Fibroblast of mammary gland (primary cell): ENCODE measurements at places on chromosomes 4 and X.
A peak's percentile ranks its signal among the peaks of the same experiment; 100 is the strongest.

- DNase-seq, result peak; percentile 74
These were observed 4.6 kb upstream of the KANTR start for GRCh38 chrX:53089224-53089842.

- DNase-seq, result no peak
These were observed 98.5 kb downstream of the CENPC start for GRCh38 chr4:67446811-67447210.

DNA sequence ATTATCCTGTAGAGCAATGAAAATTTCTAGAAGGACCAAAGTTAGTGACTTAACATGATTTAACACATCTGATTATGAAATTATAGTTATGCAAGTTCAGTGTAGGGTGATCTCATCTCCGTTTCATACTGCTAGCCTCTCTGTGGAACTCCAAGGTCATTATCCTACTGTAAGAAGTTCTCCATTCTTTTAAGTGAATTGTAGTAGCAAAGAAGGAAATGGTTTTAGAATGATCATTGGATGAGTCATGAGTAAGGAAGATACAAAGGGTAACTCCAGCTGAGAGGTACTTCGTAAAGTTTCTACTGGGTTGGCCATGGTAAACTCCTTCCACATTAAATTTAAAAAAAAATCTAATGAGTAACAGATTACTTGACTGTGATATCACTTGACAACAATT, 215.0 kb upstream of the GIMD1 start:
- DNase-seq, result peak; percentile 92

GRCh38 chrX:20139966-20140365, 1.7 kb downstream of the EIF1AX start:
- DNase-seq, result peak; percentile 90

- peak; percentile 69 for DNase-seq
These were observed 29.9 kb downstream of the C4orf51 start for GRCh38 chr4:145709843-145710242.

DNA sequence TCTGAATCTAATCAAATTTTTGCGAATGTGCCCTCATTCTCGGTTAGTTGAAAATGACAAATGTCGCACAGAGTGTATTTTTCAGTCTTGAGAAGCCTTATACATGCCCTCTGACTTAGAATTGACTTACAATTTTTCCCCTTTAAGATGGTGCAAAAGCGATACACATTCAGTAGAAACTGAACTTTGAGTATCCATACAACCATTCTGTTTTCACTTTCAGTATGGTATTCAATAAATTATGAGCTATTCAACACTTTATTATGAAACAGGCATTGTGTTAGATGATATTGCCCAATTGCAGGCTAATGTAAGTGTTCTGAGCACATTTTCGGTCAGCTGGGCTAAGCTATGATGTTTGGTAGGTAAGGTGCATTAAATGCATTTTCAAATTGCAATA, 43.4 kb downstream of the SLC9A7 start:
- no peak for DNase-seq

DNA sequence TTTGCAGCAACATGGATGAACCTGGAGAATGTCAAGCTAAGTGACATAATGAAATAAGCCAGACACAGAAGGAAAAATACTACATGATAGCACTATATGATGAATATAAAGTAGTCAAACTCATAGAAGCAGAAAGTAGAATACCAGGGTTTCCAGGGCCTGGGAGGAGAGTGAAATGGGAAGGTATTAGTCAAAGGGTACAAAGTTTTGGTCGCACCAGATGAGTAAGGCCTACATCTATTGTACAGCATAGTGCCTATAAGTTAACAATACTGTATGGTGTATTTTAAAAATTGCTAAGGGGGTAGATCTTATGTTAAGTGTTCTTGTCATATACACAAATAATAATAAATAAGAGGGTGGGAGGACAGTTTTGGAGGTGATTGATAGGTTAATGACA, 41.5 kb downstream of the ENOX2 start:
- no peak for DNase-seq

- peak; percentile 23 for DNase-seq
These were observed 265.4 kb upstream of the SLC7A11 start for GRCh38 chr4:138507522-138507921.

DNA sequence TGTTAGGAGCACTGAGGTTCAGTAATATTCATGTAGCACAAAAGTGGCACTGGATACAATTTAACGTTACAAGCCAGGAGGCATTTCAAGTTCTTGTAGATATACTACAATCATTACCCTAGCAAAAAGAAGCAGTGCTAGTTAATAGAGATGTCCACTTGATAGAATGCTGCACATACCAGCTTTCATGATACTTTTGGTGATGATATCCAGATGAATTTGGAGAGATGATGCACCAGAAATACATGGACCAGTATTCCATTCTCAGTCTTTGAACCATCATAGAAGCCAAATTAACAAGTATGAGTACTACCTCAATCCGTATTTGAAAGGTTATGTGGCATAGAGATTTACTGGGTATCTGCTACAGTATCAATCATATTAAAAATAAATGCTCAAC, 421.0 kb upstream of the MAGEB18 start:
- no peak for DNase-seq

DNA sequence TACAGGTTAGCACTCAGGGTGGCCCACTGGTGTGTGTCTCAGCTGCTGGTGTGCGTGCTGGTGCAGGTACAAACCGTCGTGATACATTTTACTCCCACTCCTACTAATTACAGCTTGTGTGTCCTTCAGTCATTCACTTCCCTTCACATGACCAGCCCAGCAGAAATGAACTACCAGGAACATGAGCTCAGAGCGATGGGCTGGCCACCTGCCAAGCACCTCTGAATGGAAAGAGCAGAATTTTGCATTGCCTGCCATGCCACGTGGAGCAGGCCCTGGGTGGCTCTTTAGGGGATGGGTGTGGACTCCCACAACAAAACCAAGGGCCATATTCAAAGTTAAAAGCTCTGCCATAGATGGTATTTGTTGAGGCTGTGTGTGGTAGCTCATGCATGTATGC, 58.9 kb upstream of the PGM2 start:
- DNase-seq, result peak; percentile 59

GRCh38 chr4:139554893-139555704, 920 bp downstream of the SETD7 start:
- peak; percentile 86 for DNase-seq

DNA sequence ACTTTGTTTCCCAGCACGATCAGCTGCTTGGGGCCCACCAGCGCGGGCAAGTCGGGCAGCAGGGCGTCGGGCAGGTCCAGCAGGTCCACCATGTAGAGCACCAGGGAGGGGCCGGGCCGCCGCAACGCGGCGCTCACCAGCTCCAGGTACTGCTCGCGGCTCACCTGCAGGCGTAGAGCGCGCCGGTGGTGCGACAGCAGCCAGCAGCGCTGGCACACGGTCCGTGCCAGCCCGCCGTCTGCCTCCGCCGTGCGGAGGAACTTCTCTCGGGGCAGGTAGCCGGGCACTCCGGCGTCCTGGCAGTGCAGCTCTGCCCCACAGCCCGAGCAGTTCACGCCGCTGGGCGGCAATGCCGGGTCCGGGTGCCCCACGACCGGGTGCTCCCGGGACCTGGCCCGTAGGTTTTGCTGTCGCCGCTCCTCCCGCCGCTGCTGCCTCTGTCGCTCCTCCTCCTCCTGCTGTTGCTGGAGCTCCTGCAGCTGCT, 527 bp downstream of the NOA1 start:
- DNase-seq, result no peak

DNA sequence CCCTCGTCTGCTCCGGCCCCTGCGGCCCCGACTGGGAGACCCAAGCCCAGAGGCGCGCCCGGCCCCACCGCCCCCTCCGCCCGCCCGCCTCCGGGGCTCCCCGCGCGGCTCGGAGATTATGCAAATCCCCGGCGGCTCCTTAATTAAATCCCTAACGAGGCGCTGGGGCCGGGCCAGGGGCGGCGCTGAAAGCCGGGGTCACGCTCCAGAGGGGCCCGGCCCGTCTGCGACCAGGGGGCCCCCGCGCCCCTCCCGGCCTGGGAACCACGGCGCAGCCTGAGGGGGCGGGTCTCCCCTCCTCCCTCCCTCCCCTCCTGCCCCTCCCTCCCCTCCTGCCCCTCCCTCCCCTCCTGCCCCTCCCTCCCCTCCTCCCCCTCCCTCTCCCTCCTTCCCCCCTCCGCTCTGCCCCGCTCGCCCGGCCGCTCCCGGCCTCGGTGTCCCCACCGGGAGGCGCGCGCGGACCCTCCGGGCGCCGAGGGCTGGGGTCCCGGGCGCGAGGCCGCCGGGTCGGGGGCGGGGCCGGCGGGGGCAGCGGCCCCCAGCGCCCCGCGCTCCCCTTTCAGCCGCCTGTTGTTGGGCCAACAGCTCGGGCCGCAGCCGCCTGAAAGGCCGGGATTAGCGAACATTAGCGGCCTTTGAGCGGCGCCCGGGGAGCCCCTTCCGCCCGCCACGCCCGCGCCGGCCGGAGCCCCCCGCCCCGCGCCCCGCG, 25.9 kb upstream of the FGFR3 start:
- DNase-seq, result peak; percentile 5

GRCh38 chrX:107360788-107361360, 88.6 kb upstream of the FRMPD3 start:
- no peak for DNase-seq

DNA sequence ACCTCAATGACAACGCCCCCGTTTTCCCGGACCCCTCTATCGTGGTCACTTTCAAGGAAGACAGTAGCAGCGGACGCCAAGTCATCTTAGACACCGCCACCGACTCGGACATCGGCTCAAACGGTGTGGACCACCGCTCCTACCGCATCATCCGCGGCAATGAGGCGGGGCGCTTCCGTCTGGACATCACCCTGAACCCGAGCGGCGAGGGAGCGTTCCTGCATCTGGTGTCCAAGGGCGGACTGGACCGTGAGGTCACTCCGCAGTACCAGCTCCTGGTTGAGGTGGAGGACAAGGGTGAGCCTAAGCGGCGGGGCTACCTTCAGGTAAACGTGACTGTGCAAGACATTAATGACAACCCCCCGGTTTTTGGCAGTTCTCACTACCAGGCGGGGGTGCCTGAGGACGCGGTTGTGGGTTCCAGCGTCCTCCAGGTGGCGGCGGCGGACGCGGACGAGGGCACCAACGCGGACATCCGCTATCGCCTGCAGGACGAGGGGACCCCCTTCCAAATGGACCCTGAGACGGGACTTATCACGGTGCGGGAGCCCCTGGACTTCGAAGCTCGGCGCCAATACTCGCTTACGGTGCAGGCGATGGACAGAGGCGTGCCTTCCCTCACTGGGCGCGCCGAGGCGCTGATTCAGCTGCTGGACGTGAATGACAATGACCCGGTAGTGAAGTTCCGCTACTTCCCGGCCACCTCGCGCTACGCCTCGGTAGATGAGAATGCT, 2.2 kb downstream of the FAT4 start:
- peak; percentile 44 for DNase-seq

GRCh38 chr4:26779224-26779623, 81.4 kb upstream of the STIM2 start:
- DNase-seq, result no peak

GRCh38 chr4:187493661-187494060, 501.9 kb upstream of the ZFP42 start:
- no peak for DNase-seq

DNA sequence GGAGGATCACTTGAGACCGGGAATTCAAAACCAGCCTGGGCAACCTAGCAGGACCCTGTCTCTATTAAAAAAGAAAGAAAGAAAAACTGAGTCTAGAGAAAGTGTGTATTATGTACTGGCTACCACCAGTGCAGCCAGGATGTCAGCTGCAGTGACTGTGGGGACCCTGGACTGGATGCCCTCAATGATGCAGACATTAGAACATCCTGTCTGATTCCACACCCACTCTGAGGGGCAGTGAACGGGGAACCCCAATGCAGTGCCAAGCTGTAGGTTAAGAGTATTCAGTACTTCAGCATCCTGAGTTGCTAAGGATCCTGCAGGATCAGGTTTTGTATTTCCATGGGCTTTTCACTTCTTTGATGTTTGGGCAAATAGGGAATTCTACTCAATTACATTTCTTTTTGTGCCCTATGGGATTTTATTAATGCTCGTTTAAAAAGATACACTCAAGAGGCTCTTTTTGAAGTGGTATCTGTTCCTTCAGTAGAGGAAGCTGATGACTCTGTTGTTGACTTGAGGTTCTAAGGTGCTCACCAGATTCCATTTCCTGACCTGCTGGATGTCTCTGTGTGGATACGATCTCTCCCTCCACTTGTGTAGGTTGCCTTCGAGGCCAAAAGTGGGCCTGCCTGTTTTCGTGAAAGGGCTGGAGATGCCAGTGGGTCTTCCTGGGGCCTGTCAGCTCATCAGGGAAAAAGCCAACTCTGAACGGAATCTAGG, 85.9 kb upstream of the CLCN4 start:
- DNase-seq, result no peak

DNA sequence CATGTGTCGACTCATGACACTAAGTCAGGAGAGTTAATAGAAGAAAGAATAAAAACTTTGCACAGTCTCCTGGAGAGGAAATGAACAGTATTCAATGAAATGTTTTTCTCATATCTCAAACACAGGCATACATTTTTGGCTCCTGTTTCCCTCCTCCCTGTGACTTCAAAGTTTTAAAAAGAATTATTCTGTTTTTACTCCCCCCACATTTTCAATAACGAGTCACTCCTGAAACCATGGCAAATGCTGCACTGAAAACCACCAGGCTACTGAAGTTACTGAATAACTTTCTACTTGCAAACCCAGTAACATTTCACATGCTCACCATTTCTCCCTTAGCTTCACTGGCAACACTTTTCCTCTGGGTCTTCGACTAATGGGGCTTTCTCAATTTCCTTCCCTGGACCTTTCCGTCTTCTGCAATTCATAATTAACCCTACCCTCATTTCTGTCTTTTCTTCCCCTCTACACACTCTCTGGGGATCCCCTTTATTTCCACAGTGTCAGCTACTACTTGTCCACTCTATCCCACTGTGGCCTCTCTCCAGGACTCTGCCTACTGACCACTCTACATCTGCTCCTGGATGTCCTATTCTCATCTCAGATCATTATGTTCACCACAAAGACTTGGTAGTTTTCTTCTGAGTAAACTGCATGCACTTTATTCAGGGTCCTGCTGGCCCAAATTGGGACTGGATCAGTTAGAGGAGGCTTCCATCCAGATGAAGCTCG, 225.8 kb upstream of the ETNPPL start:
- DNase-seq, result no peak

DNA sequence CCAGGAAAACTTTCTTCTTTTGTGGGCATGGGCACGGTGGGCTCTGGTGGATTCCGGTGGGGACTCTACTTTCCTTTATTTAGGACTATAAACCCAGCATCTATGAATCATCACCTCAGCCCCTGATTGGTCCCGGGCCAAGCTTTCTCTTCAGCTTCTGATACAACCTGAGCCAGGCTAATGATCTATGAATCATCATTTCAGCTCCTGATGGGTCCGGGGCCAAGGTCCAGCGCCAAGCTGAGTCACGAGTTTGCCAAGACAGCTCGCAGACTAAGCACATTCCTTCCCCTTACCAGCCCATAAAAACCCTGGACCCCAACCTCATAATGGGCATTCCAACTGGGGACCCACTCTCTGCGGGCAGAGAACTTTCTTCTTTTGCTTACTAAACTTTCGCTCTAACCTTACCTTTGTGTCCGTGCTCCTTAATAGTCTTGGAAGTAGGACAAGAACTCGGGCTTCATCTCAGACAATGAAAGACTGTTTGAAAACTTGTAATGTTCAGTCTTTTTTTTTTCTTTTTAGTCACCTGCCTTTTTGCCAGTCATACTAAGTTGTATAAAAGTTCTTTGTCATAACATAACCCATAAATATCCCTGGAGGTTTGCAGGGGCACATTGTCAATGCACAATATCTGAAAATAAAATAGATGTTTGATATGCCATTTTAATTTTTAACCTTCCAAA, 904.9 kb upstream of the EPHA5 start:
- DNase-seq, result peak; percentile 73

GRCh38 chr4:39970671-39971640, 6.8 kb downstream of the PDS5A start:
- no peak for DNase-seq
